Panc1 (cell line): ENCODE measurements at places on chromosomes 4 and X.

GRCh38 chrX:112687189-112687691, 7.5 kb upstream of the LHFPL1 start:
- DNase-seq = no peak

DNA sequence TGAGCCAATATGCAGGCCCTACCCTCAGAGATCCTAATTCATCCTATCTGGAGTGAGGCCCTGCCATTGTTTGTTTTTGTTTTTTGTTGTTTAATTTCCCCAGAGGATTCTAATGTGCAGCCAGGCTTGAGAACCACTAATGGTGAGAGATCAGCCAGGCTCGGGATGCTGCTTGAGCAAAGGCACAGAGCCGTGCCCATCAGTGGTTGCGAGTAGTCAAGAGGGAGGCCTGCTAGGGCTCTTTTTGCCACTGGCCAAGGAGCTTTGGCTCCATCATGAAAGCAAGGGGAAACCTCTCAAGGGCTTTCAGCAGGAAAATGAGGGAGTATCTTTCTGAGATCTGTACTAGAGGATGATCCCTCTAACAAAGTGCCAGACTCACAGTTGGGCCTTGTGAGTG, 2.7 kb downstream of the TCEANC start:
- no peak for DNase-seq

- no peak for DNase-seq
Observed at GRCh38 chr4:122635205-122635604, 14.3 kb upstream of the IL21 start.

DNA sequence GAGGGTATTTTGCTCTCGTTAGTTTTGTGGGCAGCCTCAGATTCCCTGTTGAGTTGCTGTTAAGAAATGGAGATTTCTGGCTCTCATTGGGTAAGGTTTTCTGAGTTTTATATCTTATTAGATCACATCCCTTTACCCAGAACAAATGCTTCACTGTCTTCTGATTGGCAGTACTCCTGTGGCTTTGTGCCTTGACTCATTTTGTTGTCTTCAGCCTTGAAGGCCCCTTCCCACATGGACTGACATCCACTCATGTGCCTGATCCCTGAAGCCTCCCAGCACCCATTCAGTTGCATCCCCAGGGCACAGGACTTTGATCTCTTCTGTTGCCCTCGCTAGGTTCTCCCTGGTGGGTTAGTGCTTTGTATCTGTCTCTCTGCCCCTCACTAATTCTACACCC, 10.4 kb downstream of the MED28 start:
- no peak for DNase-seq

GRCh38 chr4:151582098-151582497, 173.1 kb downstream of the FHIP1A start:
- no peak for DNase-seq

DNA sequence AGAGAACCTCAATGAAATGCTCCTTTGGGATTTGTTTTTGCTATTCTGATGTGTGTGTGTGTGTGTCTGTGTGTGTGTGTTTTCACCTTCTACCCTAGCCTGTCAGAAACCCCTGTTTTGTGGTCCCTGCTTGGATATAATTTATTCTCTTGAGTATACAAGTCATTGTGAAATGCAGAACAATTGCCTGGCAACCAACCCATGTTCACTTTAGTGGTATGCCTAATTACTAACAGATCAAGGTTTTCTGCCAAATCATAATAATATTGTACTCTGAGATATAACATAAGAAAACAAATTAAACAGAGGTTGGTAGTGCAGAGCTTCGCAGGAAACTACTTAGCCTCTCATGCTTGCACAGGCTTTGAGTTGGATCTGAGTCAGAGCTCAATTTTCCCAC, 7.0 kb upstream of the TET2 start:
- DNase-seq = no peak

DNA sequence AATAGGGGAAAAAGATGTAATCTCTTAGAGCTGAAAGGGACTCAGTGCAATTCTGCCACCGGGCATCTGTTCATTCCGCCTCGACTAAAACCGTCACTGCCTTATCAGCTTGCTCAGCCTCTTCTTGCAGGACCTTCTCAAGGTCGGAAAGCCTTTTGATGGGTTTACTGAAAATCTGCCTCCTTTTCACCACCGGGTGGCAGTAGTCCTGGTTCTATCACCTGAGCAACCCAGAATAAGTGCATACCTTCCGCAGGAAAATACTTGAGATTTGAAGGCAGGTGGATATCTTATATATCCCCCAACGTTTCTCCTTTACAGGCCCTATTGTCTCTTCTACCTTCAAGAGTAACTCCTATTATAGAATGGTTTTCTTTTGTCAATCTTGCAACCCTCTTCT, 103.4 kb upstream of the PAK3 start:
- peak; percentile 13 for DNase-seq

GRCh38 chr4:154559494-154560418, 3.1 kb upstream of the FGB start:
- peak; percentile 24 for DNase-seq

DNA sequence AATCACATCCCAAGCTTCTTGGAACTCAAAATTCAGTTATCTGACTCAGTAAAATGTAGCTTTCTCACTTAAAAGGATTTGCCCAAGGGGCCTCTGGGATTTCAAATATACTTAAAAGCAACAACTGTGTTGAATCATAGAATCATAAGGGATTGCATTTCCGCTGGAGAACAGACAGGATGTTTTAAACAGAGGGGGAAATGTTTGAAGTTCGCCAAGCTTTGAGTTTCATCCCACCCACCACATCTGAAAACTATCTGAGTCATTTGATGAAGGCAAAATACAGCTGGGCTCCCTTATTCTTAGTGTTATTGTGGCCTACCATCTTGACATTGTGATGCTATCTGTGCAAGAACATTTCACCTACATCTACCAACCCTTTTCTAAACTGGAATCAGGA, 73.5 kb downstream of the PPP1R2C start:
- no peak for DNase-seq

DNA sequence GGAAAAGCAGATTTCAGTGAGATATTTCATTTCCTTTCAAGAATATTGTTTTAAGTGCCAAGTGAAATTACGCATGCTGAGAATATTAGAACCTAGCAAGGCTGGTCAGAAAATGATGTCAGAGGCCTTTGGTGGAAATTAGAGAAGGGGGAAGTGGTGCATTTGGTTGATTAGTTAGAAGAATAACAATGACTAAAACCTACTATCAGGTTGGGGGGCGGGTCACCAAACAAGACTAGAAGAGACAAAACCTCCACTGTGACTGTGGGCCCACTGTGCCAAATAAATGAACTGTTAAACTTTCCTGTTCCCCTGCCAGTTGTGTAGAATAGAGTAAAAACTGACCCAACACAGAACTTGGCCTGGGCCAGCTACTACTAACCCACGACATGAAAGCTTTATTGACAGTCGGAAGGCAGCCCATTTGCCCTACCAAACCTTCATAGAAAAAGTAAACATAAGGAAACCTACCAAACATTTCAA, 2.9 kb downstream of the RAPGEF2 start:
- no peak for DNase-seq

- DNase-seq = no peak
Observed at GRCh38 chr4:8261851-8262535, 7.6 kb upstream of the HTRA3 start.

DNA sequence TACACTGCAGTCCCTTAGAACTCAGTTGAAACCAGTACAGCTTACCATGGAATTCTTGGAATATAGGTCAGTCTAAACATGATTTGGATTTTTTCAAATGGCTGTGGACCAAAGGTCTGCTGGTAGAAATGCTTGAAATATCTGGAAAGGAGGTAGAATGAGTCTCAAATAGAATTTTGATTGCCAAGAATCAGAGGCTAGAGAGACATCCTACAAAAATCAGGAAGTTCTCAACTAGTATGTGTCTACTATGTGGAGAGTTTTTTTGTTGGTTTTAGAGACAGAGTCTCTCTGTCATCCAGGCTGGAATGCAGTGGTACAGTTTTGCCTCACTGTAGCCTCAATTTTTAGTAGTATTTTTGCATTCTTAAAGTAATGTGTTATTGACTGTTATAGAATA, 53.6 kb downstream of the PAQR3 start:
- no peak for DNase-seq

DNA sequence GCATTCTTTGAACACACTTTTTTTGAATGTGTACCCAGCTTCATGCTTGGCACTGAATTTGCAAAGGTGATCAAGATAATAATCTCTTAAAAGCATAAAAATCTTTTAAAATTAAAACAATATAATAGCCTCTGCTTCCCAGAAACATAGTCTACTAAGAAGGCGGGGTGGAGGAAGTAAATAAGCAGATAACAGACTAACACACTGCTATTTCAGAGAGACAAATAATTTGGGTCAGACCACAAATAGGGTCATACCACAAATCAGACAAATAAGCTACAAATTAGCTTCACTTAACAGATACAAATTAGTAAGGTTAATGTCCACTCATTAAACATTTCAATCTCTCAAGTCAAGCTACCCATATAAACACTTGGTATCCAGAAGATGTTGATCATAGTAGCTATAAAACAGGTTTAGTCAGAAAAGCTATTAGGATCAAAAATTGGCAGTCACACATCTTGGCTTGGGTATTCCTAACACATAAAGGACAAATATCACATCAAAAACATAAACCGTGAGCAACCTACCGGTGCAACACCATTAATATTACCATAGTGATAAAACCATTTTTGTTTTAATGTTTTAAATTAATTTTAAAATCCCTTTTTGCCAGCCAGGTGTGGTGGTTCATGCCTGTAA, 47.3 kb downstream of the PPP3CA start:
- DNase-seq = no peak

DNA sequence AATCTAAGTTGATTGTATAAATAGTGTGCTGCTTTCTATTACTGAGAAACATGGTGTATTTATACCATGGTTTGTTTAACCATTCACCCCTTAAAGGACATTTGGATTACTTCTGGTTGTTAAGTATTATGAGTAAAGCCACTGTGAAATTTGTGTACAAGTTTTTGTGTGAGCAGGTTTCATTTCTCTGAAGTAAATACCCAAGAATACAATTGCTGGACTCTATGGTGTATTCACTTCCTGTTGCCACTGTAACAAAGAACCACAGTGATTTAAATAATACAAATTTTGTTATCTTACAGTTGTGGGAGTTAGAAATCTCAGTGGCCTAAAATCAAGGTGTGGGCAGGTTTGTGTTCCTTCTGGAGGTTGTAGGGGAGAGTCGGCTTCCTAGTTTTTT, 869.6 kb downstream of the CCSER1 start:
- no peak for DNase-seq

GRCh38 chr4:24197955-24198354, 308.1 kb upstream of the PPARGC1A start:
- no peak for DNase-seq

GRCh38 chr4:124596816-124597215, 115.7 kb downstream of the ANKRD50 start:
- no peak for DNase-seq
